ENCODE measurements at places on chromosomes 4 and X. TPM values are rescaled to one million over a fixed set of nuclear protein-coding genes. Genes with fewer than 3 reads are reported as not detected.

The HCFC1 gene
- total RNA-seq: 65.8 TPM

- no peak for DNase-seq
Observed at GRCh38 chr4:37268319-37268718, 23.8 kb downstream of the NWD2 start.

The PNMA6F gene
- total RNA-seq: not detected

DNA sequence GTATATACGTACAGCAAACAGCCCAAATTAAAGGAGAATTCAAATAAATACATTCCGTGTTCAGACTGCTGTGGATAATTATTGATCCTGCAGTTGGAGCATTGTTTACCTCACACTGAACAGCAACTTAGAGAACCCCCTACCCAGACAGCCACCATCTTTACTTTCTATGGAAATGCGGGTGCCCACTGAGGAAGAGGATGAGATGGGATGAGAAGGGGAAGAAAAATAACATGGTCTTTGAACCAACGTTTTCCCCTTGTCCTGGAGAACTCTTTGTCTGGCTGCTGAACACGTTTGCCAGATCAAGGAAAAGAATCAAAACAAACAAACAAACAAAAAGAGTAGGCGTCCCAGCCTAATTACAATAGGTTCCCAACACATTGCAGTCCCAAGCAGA lies 1.5 kb downstream of the TSPAN5 start:
- DNase-seq: no peak

- DNase-seq: no peak
Observed at GRCh38 chr4:106522839-106523238, 154.3 kb upstream of the GIMD1 start.

DNA sequence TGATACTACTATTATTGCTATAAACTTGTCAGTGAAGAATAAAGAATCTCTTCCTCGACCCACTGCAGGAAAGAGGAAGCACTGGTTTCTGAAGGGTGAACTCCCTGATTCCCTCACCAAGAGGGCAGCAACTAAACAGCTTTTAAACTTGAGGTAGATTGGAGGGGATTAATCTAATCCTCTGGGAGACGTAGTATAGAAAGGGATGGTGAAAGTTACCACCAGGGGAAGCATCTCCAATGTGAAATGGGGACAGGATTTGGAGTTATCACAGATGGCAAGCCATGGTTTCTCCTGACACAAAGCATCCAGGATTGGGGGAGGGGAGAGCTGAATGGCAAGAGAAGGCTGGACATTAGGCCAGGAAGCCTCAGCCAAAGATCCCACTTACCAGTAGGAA lies 62.7 kb upstream of the PTPN13 start:
- no peak for DNase-seq

- no peak for DNase-seq
Observed at GRCh38 chr4:175451238-175451965, 360.7 kb downstream of the GPM6A start.

DNA sequence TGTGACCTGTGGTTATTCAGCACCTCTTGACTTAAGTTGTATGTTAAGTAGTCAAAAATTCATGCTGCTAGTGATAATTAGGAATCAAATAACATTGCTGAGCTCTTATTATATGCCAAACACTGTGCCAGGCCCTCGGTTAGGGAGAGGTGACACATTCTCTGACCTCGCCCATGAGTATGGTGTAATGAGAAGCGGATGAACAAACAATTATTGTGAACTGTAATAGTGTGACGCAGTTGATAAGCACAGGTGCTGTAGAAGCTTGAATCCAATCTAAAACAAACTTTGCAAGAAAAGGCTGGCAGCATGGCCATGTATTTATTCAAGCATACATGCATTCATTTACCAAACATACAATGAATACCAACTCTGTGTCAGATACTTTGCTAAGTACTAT lies 303.5 kb upstream of the HS3ST1 start:
- no peak for DNase-seq

- DNase-seq: no peak
Observed at GRCh38 chr4:169758401-169758962, 738 bp upstream of the HPF1 start.

The ESX1 gene
- not detected for total RNA-seq

DNA sequence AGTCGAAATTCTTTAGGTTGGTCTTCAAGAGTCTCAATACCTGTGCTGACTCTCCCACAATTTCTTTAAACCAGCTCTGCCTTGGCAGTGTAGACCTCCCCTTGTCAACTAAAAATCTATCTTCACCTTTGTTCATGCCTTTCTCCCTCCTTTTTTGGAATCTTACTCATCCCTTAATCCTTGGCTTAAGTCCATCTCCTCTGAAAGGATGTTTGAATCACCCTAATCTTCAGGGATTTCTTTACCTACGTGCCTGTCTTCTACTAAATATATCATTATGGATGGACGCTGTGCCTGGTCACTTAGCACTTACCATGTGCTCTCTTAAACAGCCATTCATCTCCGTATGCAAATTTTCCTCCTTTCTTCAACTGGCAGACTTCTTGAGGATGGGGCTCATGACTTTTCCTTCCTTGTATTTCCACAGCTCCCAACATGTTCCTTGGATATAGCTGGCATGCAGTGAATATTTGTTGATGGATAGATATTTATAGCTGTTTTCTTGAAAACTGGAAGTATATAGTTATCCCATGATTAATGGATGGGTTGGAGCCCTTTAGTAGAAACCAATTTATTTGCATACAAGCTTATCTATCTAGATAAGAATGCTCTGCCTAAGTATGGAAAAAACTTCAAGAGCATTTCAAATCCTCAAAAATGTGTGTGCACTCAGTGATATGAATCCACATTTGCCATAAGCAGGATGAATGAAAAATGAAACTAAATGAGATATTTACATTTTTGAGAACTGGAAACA lies 166.6 kb downstream of the SPRY1 start:
- DNase-seq: no peak

DNA sequence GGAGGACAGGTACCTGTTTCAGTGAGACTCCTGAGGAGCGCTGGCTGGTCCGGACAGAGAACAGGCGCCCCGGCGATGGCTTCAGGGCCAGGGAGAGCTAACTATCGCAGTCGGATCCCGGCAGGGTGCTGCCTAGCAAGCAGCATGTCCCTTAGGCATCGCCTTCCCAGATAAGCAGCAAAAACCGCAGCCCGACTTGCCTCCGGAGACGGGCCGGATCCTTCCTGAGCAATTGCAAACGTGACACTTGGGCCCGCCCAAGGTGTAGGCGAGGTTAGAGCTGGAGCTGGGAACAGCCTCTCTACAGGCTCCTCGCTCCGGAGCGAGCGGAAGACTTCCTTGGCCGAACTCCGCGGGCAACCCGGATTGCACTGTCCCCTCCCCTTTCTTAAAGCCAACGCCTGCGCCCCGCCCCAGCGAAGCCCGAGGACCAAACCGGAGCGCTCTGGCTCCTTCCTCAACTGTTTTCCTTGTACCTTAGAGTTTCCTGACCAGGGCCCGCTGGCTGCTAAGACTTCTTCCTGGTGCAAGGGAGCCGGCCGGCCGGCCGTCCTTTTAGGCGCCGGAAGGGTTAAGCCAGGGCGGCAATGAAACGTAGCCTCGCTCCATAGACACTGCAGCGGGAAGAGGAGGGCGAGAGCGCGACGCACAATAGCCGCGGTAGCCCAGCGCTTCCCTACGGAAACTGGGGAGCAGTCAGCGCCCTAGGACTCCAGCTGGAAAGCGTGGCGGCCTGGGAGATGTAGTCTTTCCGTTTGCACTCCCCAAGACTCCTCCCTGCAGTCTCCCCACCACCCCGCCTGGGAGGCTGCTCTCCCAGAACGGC lies at the start of gene OPHN1:
Gene OPHN1, minus strand, starts transcription at position 341 of the 826 bp plus-strand sequence. CDS start 475 bp downstream, outside the sequence.
- no peak for DNase-seq

The DOK7 gene
- total RNA-seq: not detected

GRCh38 chr4:51930557-51930956 lies 87.6 kb downstream of the DCUN1D4 start:
- DNase-seq: no peak

GRCh38 chr4:101200561-101200960 lies 146.8 kb downstream of the PPP3CA start:
- DNase-seq: no peak

DNA sequence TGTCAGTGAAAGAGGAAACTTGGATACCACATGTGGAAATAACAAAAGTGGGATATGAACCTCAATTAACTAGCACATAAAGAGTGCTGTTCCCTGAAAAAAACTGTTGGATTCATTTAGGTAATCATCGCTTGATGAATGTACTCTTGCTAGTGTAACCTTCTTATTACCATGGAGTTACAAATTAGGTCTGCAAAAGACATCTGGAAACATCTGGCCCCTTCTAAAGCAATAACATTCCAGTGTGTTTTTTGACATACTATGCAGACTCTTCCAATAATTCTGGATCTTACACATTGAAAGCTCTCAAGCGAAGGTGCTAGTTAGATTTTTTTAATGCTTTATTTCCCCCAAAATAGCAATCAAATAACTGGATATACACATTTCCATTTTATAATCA lies 134.6 kb downstream of the ATP10D start:
- no peak for DNase-seq

DNA sequence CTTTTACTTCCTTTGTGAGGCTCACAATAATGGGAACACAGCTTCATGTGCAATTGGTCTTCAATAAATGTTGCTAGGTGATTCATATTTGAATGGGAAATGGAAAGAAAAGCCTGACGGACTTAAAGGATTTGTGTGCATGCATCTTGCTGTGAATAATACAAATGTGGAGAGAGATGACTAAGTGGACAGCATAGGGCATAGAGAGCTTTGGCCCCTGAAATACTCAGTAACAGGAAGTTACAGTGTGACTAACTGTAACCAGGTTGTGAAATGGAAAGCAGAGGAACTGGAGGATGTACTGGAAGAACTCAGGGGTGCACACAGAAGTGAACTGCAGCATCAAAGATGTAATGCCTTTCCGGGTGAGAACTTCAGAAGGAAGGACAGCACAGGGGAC lies 206.7 kb downstream of the MGST2 start:
- DNase-seq: no peak

The SLITRK4 gene
- total RNA-seq: not detected

DNA sequence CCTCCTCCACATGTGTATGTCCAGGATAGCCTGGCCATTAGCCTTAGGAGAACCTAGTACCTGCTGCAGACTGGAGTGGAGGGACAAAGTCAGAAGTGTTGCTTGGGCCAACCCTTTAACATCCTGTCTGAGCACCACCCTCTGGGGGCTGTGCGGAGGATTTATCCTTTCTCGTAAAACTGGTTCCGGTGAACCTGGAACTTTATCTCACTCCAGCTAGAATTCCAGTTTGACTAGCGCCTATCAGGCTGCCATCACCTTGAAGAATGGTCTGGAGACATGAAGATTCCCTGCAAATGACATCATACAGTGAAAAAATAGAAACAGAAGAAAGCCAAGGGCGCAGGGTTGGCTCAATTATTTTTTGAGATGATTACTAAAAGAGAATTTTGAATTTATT lies 4.0 kb downstream of the TCEAL8 start:
- DNase-seq: no peak

DNA sequence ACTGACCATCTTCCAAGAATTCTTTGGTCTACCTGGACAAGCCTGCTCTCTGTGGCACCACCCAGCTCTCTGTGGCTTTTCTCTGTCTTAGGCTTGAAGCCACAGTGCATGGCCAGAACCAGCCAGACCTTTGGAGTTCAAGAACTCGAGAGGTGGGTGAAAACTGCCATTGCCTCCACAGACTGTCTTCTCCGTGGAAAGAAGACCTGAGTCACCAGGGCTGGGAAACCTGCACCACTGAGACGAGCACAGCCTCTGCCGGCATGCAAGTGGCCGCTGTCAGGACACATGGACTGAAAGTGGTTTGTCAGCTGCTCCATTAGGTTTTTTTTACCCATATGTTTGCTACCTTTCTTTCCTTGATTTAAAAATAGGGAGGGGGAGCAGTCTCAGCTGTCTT lies 74.5 kb downstream of the MGST2 start:
- DNase-seq: no peak

The NSG1 gene
- total RNA-seq: 50.9 TPM

DNA sequence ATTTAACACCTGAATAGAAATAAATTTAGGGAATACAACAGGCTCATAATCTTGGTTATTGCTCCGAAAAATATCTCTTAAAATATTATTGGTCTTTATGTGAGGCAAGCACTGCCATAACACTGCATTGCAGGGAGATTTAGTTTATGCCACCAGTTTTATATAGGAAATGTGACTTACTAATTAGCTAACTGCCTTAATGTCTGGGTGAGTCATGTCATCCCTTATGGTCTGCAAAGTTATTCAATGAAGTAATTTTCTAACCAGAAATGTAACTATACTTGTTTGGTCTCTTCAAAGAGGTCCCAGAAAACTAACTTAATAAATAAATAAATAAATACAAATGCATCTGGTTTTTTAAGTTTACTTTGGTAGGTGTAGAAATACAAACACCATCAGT lies 597.2 kb downstream of the GALNTL6 start:
- no peak for DNase-seq

The MMRN1 gene
- 6.5 TPM for total RNA-seq

DNA sequence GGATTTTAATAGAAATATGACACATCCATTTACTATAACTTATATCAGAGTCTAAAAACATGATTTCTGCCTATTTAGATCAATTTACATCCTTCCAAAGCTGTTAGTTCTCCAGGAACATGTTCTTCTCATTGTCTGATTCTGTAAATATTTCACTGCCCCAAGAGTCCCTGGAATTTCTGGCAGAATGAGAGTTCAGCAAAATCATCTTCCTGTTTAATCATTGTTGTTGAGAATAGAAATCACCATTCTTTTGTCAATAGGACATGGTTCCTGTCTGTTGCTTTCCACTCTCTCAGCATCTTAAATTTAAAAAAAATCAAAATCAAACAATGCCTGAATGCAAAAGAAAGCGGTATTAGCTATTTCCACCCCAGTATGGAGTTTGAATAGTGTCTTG lies 172.8 kb upstream of the FRMPD4 start:
- DNase-seq: no peak

GRCh38 chr4:148893095-148893494 lies 450.9 kb upstream of the NR3C2 start:
- no peak for DNase-seq

- DNase-seq: no peak
Observed at GRCh38 chr4:100540131-100540530, 22.3 kb upstream of the EMCN start.

The SRPK3 gene
- total RNA-seq: not detected

The ZFP92 gene
- 1.2 TPM for total RNA-seq

The KIAA1210 gene
- total RNA-seq: not detected

DNA sequence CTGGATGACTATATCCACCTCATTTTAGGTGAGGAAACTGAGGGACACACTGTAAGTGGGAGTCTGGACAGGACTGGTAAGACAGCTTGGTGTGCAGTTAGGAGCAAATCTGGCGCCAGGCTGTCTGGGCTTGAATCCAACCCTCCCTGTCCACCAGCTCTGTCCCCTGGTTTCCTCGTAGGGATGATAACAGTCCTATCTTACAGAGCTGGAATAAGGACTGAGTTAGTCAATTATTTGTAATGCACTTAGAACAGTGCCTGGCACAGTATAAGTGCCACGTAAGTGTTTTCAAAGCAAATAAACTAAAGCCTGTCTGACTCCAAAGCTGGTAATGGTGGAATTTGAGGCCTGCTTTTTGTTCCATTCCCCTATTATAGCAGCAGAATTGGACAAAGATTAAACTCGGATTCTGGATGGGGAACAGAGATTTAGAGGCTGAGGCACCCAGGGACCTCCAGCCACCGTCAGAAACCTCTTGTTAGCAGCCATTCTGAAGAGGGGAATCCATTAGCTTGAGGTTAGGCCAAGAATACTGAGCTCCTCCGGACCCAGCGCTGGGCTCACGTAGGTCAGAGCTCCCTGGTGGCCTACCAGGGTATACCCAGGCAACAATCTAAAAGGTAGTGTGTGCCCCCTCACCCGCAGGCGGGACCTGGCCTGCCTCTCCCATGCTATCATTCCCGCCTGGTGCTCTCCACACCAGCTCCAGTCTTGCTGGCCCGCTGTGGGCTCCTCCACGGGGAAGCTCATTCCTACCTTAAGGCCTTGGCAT lies 102.1 kb downstream of the UCHL1 start:
- no peak for DNase-seq

- DNase-seq: no peak
Observed at GRCh38 chr4:10623241-10623640, 61.3 kb downstream of the CLNK start.
